ENCODE measurements at places on chromosomes 3 and 15. TPM values are rescaled to one million over a fixed set of nuclear protein-coding genes. Genes with fewer than 3 reads are reported as not detected.

PARP16 gene
- 25.4 TPM for total RNA-seq

CELF6 gene
- 0.58 TPM for total RNA-seq

DNA sequence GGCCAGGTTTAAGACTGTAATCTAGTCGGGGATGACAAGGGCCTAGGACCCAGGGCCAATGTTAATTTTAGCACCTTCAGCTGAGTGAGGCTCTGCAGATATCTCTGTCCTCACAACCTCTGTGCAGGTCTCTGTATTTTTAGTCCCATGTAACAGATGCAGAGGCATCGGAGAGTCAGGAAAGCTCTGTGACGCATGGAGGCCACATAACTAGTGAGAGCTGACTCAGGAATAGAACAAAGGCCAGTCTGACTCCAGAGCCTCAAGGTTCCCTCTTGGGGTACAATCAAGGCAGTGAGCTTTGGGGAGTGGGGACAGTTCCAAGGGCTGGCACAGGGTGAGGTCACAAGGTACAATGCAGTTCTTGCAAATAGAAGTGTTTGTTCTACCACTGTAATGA is 31.0 kb downstream of the FSTL1 start:
- H3K4me1 ChIP-seq = peaks cover 20% of the 10 kb centered on the region
- H3K4me3 ChIP-seq = no peak overlapping the region
- no peak overlapping the region for H3K27ac ChIP-seq
- DNase-seq = no peak
- H3K27me3 ChIP-seq = peaks cover 6% of the 10 kb centered on the region
- H3K36me3 ChIP-seq = no peaks in the 10 kb centered on the region

CPA3 gene
- not detected for total RNA-seq

SLTM gene
- 115 TPM for total RNA-seq

MESD gene
- 23.8 TPM for total RNA-seq

VGLL3 gene
- total RNA-seq = not detected

GRCh38 chr3:83003917-83004316 is 1242.5 kb upstream of the GBE1 start:
- peaks cover 2% of the 10 kb centered on the region for H3K36me3 ChIP-seq
- H3K4me1 ChIP-seq = no peaks in the 10 kb centered on the region
- H3K27ac ChIP-seq = no peak overlapping the region
- H3K4me3 ChIP-seq = no peak overlapping the region
- DNase-seq = no peak

CPLX3 gene
- total RNA-seq = 0.17 TPM
